ENCODE measurements at places on chromosomes 7 and 10.

- DNase-seq = peak; percentile 35
Observed at GRCh38 chr10:62264702-62265436, 3.8 kb downstream of the RTKN2 start.

- DNase-seq = no peak
Observed at GRCh38 chr7:68438016-68438415, 1160.3 kb upstream of the AUTS2 start.

GRCh38 chr10:63692220-63692896, 171.2 kb downstream of the REEP3 start:
- no peak for DNase-seq

DNA sequence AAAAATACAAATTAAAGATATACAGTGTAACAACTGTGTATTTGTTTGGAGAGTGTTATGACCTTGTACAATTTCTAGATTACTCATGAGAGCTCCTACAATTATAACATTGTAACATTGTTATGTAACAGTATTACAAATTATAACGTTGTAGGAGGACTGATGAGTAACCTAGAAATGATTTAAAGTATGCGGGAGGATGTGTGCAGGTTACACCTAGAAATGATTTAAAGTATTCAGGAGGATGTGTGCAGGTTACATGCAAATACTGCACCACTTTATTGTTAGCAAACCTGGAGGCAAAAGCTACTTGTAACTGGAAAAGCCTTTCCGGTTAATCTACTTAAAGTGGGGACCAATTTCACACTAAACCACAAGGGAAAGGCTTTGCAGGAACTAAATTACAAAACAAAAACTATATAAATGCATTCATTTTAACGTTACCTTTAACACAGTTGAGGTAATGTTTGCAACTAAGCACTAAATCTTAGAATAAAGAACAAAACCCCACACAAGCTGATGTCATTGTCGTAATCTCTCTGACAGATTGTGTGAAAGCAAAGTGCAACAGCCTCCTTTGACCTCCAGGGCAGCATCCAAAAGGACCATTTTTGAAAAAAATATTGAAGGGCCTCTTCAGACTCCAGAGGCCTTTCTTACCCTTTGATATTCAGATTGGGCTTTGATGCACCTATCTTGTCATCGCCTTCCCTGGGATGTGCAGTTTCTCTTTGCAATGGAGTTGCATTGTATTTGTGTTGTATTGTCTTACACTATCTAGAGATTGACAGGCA, 522.1 kb upstream of the FOXK1 start:
- no peak for DNase-seq

DNA sequence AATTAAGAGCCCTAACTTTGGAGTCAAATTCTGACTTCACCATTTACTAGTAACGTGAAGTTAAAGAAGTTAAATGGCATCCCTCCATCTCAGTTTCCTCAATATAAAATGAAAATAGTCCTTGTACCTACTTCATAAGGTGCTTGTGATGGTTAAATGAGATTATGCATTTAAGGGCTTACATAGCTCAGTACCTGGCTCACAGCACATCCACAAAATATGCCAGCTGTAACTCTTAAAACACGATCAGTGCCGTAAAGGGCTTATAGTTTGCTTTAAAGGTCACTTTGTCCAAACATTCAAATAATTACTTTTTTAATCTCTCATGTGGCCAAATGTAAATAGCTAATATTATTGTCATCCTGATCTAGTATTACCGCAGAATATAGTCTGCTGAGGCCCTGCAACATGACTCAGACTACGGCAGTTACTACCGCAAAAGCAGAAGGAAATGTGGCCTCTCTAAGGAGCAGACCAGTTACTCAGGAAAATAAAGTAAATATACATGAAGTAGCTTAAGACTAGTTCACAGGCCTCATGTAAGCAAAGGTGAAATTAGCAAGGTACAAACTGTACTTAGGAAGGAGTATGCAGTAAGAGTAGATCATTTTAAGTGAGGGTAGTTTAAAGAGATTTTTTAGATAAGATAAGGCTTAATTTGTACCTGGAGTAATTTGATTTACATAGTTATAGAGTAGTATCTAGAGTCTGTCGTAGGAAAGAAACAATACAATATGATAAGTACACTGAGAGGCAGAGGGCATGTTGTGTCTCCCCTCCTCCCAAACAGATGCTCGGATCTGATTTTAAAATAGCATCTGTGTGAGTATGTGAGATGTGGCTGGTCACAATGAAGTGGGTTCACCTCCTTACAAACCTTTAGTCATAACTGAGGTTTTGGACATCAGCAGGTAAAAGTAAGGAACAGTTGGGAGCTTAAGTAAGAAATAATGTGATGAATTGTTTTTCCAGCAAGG, 13.1 kb downstream of the CASP2 start:
- DNase-seq = no peak

DNA sequence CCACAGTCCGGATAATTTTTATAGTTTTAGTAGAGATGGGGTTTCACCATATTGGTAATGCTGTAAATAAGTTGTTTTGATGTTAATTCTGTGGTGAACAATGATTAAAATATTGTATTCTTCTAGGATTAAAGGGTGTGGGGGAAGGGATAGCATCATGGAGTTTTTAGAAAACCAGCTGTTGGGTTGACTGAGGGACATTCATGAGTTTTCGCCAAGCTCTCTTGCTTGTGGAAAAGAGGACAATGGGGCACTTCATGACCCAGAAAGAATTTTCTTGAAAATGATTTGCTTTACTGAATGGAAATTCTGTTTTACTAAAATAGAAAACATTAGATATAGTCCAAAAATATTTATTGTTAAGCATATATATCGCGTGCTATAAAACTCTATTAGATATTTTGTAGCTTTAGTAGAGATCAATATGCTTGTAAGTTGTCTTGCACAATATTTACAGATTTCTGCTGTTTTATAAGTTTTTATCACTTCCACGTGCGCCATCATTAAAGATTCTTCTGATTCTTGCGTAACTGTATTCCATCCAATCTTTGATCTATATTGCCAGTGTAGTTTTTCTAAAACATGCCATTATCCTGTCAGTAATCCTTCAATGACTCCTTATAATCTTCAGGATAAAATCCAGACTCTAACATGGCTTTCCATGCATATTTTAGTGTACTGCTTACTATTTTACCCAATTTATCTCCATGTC, 41.8 kb downstream of the LCOR start:
- no peak for DNase-seq

DNA sequence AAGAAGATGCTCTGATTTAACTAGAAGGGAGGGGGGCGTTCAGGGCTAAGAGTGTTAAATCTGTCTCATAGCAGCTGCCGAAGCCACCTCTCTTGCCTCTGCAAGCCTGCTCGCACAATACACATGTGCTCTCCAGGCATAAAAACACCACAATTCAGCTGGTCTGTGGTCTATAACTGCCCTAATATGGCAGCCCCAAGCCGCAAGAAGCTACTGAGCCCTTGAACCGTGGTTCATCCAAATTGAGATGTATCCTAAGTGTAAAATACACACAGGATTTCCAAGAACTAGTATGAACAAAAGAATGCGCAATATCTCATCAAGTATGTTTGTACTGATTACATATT, 70.8 kb upstream of the FGFR2 start:
- no peak for DNase-seq

GRCh38 chr10:43607199-43607573, 948 bp downstream of the ZNF485 start:
- no peak for DNase-seq

GRCh38 chr10:124736491-124737136, 7.6 kb downstream of the FAM53B start:
- no peak for DNase-seq

DNA sequence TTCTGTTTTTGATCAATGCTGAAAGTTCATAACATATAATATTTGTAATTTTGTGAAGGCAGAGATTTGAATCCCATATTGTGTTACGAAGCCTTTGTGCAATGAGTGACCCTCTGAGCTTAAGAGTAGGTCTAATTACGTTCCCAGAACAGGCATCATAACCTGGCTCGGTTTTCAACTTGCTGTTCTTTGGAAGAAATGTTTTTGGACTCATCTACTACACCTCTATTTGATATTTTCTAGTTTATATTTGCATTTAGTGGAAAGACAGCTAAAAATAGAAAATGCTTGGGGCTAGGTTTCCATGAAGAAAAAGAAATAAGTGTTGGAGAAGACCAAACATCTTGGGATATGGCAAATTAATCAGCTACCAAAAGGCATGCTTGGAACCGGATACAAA, 234.8 kb downstream of the AGMO start:
- DNase-seq = no peak

DNA sequence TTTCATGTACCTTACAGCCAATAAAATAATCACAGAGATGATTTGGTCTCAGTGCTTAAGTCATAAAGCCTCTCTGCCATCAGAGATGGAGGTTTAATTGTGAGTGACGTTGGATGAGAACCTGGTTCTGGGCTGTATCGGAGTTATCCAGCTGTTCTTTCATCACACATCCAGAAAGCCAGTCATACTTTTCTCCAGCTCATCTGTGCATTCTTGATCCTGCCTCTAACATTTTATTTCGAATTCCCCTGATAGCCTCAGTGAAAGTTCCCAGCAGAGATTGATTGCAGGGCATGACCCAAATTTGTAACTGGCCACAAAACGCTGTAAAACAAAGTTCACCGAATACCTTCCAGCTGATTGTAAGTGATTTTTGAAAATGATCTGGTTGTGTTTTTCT, 212.6 kb upstream of the HABP2 start:
- no peak for DNase-seq

DNA sequence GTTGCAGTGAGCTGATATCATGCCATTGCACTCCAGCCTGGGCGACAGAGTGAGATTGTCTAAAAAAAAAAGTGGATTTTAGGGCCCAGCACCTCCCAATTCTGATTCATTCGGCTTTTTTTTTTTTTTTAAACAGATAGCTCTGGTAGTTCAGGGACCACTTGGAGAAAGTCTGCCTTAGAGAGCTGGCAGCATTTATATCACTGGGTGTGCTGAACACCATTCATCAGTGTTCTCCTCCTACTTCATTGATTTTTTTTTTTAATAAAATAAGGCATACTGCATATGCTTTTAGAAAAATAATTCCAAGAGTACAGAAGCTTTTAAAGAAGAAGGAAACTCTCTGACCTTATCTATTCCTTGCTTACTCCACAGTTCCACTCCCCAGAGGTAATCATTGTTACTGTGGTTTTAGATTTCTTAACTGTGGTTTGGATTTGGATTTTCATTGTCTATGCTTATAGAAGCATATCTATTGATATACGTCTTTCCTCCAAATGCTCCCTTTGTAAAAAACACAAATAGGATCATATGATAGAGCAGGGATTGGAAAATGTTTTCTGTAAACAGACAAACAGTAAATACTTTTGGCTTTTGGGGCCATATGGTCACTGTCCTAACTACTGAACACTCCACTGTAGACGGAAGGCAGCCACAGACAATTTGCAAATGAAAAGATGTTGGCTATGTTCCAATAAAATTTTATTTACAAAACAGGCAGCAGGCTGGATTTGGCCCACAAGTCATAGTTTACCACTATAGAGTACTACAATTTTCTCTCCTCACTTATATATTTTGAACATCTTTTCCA, 21.1 kb upstream of the SAR1A start:
- DNase-seq = no peak

GRCh38 chr7:24301703-24302102, 17.7 kb downstream of the NPY start:
- no peak for DNase-seq

DNA sequence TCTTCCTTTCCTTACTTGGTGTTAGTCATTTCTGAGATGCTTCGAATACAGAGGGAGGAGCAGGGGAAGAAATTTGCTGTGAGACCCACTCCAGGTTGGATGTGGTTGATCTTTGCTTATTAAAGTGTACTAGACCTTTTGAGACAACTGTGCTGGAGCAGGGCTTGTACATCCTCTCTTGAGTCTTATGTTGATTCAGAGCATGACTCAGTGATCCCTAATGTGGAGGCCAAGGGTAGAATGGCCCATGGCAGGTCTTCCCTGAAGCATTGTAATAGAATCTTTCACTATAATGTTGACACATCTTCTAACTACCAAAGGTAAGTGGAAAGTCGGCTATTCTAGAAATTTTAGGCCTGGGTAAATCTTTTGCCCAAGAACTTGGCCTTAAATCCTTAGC, 17.0 kb upstream of the SFR1 start:
- DNase-seq = no peak

DNA sequence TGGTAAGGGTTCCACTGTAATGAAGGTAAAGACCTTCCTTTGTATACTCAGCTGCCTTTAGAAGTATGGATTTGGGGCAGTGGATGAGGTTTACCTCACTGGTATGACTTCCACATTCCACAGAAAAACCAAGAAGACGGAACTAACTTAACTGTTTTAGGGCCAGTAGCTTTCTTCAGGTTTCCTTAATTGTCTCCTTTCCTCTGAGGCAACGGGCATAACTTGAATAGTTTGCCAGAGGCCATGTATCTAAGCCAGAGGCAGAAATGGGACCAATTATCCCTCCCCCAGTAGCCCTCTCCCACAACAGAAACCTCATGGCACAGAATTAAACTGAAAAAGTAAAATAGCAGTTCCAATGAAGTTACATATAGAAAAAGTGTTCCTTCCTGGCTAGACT, 281.7 kb downstream of the PHTF2 start:
- DNase-seq = no peak

- DNase-seq = no peak
Observed at GRCh38 chr10:86905429-86905828, 52.0 kb downstream of the MMRN2 start.

- DNase-seq = no peak
Observed at GRCh38 chr7:150382123-150382843, 3.2 kb downstream of the ZNF775 start.

DNA sequence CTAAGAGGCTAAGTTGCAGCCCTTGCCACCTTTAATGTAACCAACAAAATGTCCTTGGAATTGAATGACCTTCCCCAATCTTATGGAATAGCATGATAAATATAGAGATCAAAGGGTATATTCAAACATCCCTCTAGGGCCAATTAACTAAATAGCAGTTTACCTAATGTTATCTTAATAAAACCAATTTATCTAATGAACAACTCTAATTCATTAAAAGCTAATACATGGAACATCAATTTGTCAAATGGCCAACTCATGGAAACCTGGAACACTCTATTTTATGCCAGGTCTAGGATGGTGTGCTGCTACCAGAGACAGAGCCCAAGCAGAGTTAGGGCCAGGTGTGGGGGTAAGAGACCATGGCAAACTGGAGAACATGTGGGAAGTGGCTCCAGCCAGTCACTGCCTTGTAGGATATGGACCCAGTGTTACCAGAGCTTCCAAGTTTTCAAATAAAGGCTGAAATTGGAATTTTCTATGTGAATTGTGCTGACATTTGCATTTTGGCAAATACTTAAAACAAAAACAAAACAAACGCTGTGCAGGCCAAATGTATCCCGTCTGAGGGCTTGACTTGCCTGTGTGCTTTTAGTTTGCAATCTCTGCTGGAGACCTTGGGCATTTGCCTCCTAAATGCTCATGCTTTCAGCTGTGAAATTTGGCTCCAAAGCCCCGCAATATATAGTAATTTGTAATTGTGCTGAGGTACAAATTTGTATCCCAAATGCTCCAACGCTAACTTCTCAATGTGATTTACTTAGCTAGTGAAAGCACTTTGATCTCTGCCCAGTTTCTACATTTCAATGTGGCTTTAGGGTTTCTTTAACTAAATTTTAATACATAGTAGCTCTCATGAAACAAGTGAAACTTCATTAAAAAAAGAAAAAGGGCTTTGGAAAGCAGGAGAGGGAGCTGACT, 55.1 kb downstream of the CPED1 start:
- no peak for DNase-seq

- no peak for DNase-seq
Observed at GRCh38 chr7:12949060-12949931, 261.9 kb downstream of the ARL4A start.

GRCh38 chr10:80506189-80506575, 31.5 kb upstream of the SH2D4B start:
- no peak for DNase-seq
